Putamen (tissue), 1 donor: ENCODE measurements at places on chromosomes 1 and 21.

DNA sequence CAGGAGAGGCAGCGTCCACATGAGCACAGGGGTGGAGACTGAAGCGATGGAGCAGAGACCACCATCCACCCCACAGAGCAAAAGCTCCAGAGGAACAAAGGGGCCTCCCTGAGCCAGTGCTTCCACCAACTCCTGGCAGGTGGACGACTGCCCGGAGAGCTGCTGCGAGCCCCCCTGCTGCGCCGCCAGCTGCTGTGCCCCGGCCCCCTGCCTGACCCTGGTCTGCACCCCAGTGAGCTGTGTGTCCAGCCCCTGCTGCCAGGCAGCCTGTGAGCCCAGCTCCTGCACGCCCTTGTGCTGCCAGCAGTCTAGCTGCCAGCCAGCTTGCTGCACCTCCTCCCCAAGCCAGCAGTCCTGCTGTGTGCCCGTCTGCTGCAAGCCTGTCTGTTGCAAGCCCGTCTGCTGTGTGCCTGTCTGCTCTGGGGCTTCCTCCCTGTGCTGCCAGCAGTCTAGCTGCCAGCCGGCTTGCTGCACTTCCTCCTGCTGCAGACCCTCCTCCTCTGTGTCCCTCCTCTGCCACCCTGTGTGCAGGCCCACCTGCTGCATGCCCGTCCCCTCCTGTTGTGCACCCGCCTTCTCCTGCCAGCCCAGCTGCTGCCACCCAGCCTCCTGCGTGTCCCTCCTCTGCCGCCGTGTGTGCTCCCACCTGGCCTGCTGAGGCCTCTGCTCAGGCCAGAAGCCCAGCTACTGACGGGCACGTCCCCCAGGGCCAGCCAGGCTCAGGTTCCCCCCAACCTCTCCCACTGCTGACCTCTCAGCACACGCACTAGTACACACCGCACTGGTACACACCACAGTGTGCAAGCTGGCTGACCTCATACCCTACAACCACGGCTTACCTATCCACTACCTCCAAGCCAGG lies 5.4 kb downstream of the KRTAP10-12 start:
- DNase-seq = no peak

GRCh38 chr1:233482388-233482787 lies 131.5 kb upstream of the KCNK1 start:
- no peak for DNase-seq

- no peak for DNase-seq
Observed at GRCh38 chr1:222243902-222244301, 304.0 kb downstream of the HHIPL2 start.

- DNase-seq = no peak
Observed at GRCh38 chr1:31871703-31872102, 55.9 kb upstream of the SPOCD1 start.
